ENCODE measurements at places on chromosomes 2 and 18.

- DNase-seq = no peak
Measured at GRCh38 chr18:65409261-65409660, 341.6 kb upstream of the CDH7 start.

- DNase-seq = no peak
Measured at GRCh38 chr2:22037274-22037673, 913.5 kb downstream of the TDRD15 start.

- DNase-seq = no peak
Measured at GRCh38 chr2:69196327-69197117, 183.5 kb downstream of the ANTXR1 start.

DNA sequence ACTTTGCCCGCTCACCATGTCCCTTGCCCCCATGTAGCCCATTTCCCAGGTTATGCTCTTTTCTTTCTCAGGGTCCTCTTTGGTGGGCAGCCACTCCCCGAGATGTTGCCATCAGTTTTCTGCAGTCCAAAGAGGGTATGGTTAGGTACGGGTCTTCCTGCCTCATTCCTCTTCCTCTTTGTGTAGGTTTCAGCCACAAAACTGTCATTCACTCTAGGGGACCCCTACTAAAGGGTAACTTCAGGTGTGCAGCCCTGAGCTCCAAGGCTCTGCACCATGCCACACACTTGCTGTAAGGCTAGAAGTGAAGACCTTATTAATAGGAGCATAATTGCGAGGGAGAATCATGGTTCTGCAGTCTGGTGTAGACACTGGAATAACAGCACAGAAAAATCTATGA is 99.8 kb upstream of the ZNF397 start:
- DNase-seq = no peak

GRCh38 chr2:85368921-85369320 is 14.4 kb downstream of the ELMOD3 start:
- no peak for DNase-seq

DNA sequence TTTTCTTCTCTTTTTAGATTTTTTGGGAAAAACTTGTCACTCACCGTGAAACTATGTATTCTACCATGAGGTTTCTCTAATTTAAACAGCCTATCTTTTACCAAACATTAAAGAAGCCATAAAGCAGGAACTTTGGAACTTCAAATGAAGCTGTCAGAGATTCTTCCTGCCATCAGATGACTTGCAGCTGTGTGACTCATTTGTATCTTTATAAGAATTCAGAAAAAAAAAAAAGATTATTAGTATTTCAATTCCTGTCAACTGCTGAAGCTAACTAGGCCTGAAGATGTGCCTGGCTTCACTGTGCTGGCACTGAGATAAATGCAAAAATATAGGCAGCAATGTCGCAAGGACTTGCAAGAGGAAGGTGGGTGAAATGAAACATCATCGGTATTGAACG is 1399.1 kb upstream of the PIK3C3 start:
- DNase-seq = no peak

GRCh38 chr18:34709104-34709503 is 994 bp upstream of the DTNA start:
- DNase-seq = no peak

DNA sequence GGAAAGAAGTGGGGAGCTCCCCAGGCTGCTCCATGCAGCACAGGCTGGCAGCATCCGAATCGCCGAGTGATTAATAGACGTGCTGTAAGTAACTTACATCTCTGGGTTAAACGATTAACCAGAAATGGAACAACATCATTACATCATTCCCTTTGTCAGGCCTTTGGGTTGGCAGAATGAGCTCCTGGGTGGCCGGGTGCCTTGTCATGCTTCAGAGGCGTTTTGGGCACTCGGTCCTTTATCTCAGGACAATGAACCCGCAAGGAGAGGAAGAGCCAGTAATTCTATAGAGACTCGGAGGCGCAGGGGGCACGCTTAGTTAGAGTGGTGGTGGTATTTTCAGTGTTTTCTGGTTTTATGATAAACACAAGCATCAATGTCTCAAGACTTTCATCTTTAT is 146.9 kb upstream of the TPO start:
- DNase-seq = no peak

DNA sequence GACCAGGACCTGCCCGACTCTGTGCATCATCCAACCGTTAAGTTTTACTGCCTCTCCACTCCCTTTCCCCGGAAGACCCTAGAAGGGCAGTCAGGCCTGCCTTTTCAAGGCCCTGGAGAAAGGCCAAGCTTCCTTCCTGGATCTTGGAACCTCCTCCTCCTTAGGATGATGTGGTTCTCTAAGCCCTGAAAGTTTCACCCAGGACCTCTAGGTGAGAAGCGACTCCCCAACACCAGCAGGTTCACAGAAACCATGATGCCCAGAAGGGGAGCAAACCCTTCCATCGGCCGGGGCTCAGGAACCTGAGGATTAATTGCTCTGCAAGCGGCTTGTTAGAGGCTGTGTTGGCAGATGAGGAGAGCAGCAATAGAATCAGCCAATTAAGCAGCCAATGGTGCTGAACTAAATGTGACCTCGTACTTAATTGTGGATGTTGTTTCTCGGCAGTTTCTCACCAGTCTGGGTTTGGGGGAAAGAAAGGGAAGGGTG is 94.2 kb upstream of the FZD7 start:
- no peak for DNase-seq

DNA sequence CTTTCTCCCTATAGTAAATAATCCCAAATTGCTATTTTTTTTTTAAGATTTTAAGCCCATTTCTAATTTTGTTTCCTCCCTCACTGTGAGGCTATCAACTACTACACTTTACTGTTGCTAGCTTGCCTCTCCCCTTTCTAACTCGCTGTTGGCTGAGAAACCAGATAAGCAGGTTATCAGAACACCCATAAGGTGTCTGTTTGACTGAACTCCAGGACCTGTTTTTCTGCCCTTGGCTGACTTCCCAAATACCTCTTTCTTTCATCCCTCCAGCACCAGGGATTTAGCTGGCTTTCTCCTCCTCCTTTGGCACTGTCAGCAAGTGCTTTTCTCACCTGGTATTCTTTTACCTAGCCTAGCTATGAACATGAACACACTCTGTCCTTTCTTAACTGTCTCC is 11.1 kb downstream of the TRAK2 start:
- no peak for DNase-seq

GRCh38 chr2:73187549-73187948 is 14.8 kb upstream of the NOTO start:
- no peak for DNase-seq

GRCh38 chr2:181461056-181461997 is 4.1 kb downstream of the ITGA4 start:
- no peak for DNase-seq

DNA sequence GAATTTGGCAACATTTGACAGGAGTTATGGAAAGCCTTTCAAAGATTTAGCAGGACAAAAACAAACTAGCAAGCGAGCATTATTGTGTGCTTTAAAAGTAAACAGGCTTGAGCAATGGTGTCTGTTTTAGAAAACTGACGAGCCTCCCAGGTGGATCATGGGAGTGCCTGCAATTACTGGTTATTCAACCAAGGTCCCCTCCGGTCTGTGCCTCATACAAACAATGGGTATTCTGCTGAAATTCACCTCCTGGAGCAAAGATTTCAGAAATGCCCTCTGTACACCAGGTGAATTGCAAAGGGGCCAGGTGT is 22.4 kb downstream of the RTP5 start:
- DNase-seq = no peak

- DNase-seq = no peak
Measured at GRCh38 chr2:104768694-104769093, 85.2 kb upstream of the POU3F3 start.

GRCh38 chr2:237628247-237629187 is 1.1 kb downstream of the LRRFIP1 start:
- no peak for DNase-seq

GRCh38 chr18:76013057-76013456 is 482.0 kb downstream of the ZNF516 start:
- no peak for DNase-seq

- DNase-seq = no peak
Measured at GRCh38 chr18:79047556-79048244, 21.5 kb upstream of the ATP9B start.

- DNase-seq = no peak
Measured at GRCh38 chr2:209805351-209805750, 33.7 kb downstream of the UNC80 start.

DNA sequence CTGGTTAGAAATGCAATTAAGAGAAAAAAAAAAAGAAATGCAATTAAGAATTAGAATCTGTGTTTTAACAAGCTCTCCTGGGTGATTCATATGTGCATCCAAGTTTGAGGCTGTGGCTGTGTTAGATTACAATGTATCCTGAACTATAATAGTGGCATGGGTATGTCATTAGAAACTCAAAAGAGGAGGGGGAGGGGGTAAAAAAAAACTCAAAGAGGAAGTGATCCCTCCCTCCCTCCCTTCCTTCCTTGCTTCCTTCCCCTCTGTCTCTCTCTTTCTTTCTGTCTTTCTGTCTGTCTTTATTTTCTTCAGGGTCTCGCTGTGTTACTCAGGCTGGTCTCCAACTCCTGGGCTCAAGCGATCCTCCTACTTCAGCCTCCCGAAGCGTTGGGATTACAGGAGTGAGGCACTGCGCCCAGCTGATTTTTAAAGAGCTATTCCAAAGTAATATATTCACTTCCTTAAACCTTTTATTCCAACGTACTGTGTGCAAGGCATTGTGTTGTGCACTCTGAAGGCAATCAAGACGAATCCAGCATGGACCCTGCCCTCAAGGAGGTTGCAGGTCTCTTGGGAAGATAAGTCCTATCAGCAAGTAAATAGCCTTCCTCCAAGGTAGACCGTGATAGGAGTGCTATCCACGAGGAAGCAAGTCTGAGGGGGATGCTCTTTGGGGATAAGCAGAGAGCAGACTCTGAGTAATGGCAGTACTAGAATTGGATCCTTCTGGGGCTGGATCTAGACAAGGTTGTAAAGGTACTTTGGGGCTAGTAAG is 35.9 kb upstream of the MCFD2 start:
- no peak for DNase-seq
